Progenitor cell of endocrine pancreas (in vitro differentiated cells): ENCODE measurements at places on chromosomes 2 and 18.

DNA sequence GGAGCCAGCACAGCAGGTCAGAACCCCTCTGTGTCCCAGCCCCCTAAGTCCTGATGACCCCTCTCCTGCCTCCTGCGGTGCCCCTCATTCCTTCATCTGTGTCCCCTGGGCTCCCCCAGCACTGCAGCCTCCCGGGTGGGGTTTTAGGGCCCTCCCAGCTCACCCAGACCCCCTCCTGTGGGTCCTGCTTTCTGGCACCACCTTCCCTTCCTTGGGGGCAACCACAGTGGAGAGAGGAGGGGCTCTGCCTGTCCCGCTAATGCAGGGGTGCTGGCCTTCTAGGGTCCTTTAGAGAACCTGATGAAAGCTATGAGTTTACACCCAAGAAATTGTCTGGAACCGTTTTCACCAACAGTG lies 42.7 kb upstream of the ALPP start:
- DNase-seq: no peak

- no peak for DNase-seq
These were observed 35.8 kb downstream of the FOSL2 start for GRCh38 chr2:28428486-28428885.

DNA sequence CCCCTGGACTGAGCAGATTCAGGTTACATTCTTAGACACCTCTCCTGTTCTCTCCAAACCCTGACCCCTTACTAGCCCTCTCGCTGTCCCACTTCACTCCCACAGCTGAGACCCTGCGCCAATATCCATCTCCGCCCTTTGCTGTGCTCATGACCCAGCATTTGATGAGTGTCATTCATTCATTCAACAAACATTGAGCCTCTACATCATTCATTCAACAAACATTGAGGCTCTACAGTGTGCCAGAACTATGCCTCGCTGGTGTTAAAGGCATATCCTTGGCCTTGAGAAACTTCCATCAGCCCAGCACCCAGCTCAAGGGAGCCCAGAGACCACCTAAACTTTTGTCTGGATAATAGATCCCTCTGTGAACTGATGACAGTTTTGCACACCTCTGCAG lies 41.9 kb upstream of the MRPL33 start:
- DNase-seq: no peak

- no peak for DNase-seq
These were observed 64.3 kb downstream of the BABAM2 start for GRCh38 chr2:27954771-27955383.

- DNase-seq: no peak
These were observed 75.5 kb upstream of the MSTN start for GRCh38 chr2:190138032-190138431.

GRCh38 chr2:66478731-66479316 lies 43.9 kb downstream of the MEIS1 start:
- DNase-seq: no peak

- no peak for DNase-seq
These were observed 341.2 kb downstream of the PIK3C3 start for GRCh38 chr18:42296192-42296591.

DNA sequence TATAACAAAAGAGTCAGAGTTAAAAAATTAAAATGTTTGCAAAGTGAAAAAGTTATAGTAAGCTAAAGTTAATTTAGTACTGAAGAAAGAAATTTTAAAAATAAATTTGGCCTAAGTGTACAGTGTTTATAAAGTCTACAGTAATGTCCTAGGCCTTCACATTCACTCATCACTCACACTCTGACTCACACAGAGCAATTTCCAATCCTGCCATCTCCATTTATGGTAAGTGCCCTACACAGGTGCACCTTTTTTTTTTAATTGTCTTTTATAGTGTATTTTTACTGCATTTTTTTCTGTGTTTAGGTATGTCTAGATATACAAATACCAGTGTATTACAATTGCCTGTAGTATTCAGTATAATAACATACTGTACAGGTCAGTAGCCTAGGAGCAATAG lies 562.9 kb downstream of the PIK3C3 start:
- DNase-seq: no peak
